ENCODE measurements at places on chromosomes 16 and 17.

- no peak for DNase-seq
Measured at GRCh38 chr16:8943001-8943763, 20.5 kb downstream of the USP7 start.

- no peak for DNase-seq
Measured at GRCh38 chr17:69593351-69593715, 178.8 kb downstream of the MAP2K6 start.

GRCh38 chr17:49582789-49583188 lies 7.1 kb downstream of the NXPH3 start:
- DNase-seq = no peak

DNA sequence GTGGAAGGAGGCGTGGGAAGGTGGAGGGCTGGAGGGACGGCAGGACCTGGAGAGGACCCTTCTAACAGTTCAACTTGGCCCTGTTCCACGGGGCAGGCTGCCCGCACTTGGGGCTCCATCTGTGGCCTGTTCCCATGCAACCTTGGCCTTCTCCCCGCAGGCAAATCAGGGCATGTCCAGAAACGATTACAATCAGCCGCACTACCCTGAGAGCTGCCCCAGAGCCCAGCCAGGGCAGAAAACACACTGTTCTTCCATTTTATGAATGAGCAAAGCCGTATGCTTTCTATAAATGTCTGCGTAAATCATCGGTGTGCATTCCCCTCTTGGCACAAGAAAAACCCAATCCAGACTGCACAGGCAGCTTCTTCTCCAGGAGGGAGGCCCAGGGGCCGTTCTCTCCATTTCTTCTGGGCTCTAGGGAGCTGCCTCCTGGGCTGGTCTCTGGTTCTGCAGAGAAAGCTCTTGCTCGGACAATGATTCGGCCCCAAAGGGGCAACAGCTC lies 228.7 kb downstream of the SOX9 start:
- no peak for DNase-seq

- DNase-seq = no peak
Measured at GRCh38 chr17:327296-327695, 25.3 kb downstream of the RPH3AL start.
